ENCODE measurements at places on chromosomes 3 and 15. TPM values are rescaled to one million over a fixed set of nuclear protein-coding genes. Genes with fewer than 3 reads are reported as not detected.

GRCh38 chr3:177308286-177308685, 111.0 kb upstream of the TBL1XR1 start:
- DNase-seq: no peak

- peak; percentile 46 for DNase-seq
Observed at GRCh38 chr3:129428007-129428375, 445 bp downstream of the EFCAB12 start.

GRCh38 chr15:90018216-90018831, 17.2 kb downstream of the ZNF710 start:
- peak; percentile 29 for DNase-seq

DNA sequence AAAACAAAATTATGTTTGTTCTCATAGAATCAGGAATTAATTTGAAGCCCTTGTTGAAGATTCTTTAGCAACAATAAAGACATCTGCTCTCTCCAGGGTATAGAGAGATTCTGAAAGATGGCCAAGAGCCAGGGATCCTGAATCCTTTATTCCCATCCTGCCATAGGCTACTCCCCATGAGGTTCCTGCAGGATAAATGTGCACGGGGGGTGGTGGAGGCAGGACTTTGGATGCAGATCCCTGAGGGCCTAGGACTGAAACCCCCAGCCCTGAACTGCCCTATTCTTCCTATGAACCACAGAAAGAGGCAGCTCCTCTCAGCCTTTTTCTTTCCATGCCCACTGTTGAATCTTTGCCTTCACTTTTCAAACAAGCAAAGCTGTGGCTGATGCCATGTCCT, 17.1 kb downstream of the TMEM108 start:
- no peak for DNase-seq

DNA sequence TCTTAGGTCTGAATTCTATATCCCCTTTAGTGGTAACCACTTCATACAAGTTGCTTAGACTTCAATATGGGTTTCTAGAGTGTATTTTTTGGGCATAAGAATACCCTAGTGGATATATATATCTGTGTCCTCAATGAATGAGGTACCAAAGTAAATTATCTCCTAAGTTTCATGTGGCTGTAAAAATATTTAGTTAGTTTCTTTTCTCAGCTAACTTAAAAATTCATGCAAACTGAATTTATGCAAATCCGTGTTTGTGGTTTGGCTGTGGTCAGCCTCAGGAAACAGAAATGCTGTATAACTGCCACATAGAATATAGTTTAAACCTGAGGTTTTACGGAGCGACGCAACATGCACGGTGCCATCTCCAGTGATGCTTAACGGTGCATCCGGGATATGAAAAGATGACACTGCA, 80.3 kb downstream of the PEX5L start:
- no peak for DNase-seq

DNA sequence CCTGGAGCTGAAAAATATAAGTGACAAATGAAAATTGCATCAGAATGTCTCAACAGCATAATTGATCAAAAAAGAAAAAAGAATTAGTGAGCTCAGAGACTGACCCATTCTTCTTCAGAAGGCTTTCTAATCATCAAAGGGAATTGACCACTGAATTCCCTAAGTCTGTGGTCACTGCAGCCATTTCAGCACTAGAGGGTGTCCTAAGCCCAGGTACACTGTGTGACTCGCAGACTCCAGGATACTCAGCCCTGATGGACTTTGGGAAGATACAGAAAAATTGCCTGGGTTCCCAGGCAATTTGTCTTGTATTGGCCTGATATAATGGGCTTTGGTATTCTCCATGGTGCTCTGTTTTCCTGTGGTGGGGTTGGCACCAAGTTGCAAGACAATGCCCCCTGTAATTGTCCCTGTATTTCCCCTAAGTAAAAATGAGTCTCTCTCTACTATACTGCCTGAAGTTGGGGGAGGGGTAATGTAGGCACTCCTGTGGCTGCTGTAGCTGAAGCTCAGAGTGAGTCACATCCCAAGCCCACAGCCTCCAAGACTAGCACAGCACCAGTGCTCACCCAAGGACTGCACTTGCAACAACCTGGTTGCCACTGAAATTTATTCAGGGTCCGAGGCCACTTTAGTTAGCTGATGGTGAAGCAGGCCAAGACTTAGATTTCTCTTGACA, 256.0 kb upstream of the STAC start:
- peak; percentile 1 for DNase-seq

- no peak for DNase-seq
Observed at GRCh38 chr3:132380920-132381319, 36.4 kb upstream of the DNAJC13 start.

- DNase-seq: peak; percentile 49
Observed at GRCh38 chr15:65906396-65906795, 37.1 kb downstream of the RAB11A start.

DNA sequence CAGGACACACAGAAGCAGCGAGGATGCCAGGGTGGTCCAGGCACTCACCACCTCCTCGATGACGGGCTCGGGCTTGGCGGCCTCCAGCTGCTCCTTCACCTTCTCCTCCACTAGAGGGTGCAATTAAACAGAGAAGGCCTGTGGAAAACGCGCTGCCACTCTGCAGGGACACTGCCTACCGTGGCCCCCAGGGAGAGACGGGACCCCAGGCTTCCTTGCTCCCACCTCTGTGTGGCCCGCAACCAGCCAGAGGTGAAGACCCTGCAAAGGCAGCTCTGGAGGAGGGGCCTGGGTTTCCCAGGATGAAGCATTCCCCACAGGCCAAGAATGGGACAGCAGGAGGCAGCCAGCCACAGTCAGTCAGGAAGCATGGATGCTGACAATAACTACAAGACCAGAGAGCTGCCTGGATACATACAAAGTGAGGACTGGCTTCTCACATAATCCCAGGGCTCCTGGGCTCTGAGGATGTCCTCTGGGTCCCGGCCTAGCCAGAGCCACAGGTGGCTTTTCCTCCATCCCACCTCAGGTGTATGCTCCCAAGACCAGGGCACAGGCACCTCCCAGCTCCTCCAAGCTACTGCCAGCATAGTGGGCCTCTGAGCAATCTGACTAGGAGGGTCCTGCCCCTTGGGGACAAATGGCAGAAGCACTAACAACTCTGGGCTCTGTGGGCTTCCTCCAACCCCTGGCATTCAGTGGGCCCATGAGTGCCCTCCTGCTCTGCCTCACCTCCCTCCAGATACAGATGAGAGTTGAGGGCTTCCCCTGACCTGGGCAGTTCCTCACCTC, 46.2 kb downstream of the PTH1R start:
- DNase-seq: peak; percentile 92

DNA sequence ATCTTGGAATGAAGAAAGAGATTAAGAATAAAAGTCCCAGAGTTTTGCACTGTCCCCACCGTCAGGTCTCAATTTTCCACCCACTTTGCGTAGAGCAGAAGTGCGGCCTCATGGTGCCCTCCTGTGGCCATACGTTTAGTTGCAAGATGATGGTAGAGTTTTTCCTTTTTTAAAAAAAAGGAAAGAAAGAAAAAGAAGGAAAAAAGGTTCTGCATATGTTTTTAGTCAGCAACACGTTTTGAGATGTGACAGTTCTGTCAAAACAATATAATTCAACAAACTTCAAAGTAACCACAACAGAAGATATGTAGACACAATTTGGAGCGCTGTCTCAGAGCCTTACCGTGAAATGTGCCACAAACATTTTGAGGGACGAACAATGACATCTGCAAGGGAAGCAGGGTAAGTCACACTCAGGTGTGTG, 24.6 kb downstream of the EBLN2 start:
- DNase-seq: peak; percentile 66

- no peak for DNase-seq
Observed at GRCh38 chr15:46079046-46079445, 444.2 kb downstream of the SQOR start.

Gene THPO
- total RNA-seq: 1.3 TPM

Gene PARP15
- not detected for total RNA-seq

Gene MOBP
- 1.0 TPM for total RNA-seq

Gene UBL7
- total RNA-seq: 83.0 TPM

Gene ADAMTSL3
- total RNA-seq: 0.48 TPM

Gene ZPLD1
- total RNA-seq: not detected

Gene IQCF5
- total RNA-seq: not detected
